Ammon's horn (tissue), 1 donor: ENCODE measurements at places on chromosomes 7 and 10.

DNA sequence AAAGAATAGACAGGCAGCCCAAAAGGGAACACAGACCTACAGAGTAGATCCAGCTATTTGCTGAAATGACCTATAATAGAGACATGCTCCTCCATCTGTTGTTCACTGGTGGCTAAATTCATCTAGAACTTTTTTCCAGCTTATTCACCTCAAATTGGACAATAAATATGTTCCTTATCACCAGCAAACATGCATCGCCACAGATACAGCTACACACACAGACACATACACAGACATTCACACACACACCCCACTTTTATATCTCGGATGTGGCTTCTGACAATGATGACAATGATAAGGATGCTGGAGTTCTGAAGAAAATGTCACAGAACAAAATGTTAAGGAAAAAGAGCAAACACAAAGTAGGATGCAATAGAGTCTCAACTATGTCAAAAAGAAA, 175.4 kb downstream of the LSM5 start:
- DNase-seq, result no peak

- DNase-seq, result no peak
Observed at GRCh38 chr7:132643302-132643701, 67.0 kb upstream of the PLXNA4 start.

- no peak for DNase-seq
Observed at GRCh38 chr10:10942441-10942840, 75.2 kb upstream of the CELF2 start.

DNA sequence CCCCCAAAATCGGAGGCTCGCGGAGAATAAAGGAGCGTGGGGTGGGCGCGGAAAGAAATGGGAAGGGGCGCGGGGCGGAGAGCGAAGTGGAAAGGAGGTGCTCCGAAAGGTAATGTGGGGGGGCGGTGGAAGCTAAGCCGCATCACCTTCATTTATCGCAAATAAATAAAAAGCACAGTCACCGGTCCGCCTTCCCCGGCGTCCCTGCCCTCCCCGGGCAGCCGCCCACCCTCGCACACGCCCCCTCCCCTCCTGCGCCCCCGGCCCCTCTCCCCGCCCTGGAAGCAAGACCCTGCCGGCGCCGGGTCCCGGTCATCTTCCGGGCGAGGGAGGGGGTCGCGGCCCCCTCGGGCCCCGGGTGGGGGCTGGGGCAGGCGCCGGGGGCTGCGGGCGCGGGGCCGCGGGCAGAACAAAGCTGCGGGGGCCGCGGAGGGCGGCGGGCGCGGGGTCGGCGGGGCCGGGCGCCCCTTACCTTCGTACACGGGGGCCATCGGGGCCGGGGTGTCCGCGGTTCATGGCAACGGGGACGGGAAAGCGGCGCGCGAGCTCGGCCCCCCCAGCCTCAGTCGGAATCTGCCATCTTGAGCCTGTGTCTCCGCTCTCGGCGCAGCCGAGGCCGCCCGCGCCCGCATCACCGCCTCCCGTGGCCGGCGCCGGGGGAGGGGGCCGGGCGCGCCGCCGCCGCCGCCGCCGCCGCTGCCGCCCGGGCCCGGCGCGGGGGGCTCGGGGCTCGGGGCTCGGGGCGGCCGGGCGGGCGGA, 486 bp downstream of the HIPK2 start:
- DNase-seq, result peak; percentile 44

GRCh38 chr7:94276795-94277194, 117.9 kb upstream of the COL1A2 start:
- peak; percentile 35 for DNase-seq

DNA sequence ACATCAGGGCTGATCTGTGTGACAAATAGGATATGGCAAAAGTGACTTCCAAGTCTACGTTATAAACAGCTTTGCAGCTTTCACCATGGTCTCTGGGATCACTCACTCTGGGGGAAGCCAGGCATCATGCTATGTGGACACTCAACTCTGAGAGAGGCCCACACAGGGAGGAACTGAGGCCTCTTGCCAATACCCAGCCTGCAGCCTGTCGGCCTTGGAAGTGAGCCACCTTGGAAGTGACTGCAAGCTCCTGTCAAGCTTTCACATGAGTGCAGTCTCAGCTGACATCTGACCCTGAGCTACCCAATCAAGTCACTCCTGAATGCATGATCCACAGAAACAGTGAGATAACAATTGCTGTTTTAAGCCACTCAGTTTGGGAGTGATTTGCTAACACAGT, 56.5 kb downstream of the MMRN2 start:
- peak; percentile 82 for DNase-seq

GRCh38 chr10:5373307-5373706, 8.5 kb downstream of the UCN3 start:
- DNase-seq, result no peak

DNA sequence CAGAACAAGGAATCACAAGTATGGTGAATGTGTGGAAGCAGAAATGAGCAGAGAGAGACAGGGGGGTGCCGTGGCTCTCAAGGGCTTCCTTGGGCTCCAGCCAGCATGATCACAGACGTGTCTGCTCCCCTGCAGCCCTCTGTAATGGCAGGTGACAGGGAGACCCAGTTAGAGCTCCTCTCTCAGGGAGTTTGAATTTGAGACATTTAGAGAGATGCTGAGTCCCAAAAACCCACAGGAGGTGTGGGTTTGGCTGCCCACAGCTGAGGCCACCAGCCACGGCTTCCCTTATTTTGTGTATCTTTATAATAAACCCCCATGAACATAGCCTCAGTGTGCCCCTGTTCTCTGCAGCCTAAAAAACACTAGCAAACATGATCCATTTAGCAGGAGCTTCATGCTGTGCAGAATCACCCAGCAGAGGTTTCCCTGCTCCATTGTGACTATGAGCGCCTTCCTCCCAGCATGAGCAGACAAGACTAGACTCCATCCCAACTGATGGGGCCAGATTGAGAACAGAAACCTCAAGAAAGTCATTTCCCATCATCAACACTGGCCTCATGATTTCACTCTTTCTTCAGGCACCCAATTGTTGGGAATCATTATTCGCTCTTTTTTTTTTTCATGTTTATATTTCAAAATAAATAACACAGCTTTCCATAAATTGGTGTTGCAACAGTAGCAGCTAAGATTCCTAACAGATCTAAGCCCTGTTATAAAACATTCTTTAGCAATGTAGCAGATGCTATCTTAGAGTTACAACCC, 13.4 kb downstream of the NOD1 start:
- peak; percentile 23 for DNase-seq

DNA sequence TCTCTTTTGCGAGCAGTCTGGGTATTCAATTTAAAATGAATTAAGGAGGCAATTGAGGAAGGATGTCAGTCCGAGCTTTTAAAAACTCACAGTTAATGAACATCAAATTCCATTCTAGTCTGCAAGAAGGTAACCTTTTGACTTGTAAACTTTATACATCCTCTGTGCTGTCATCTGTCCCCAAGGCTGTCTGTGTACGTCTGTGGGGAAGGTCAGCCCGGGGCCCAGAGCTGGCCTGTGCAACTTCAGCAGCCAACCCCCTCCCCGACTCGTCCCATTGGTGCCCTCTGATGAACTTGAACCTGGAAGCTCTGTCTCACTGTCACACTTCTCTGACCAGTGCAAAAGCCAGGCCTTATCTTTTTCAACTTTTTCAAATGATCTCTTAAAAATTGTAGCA, 80.3 kb downstream of the CCDC3 start:
- DNase-seq, result no peak

DNA sequence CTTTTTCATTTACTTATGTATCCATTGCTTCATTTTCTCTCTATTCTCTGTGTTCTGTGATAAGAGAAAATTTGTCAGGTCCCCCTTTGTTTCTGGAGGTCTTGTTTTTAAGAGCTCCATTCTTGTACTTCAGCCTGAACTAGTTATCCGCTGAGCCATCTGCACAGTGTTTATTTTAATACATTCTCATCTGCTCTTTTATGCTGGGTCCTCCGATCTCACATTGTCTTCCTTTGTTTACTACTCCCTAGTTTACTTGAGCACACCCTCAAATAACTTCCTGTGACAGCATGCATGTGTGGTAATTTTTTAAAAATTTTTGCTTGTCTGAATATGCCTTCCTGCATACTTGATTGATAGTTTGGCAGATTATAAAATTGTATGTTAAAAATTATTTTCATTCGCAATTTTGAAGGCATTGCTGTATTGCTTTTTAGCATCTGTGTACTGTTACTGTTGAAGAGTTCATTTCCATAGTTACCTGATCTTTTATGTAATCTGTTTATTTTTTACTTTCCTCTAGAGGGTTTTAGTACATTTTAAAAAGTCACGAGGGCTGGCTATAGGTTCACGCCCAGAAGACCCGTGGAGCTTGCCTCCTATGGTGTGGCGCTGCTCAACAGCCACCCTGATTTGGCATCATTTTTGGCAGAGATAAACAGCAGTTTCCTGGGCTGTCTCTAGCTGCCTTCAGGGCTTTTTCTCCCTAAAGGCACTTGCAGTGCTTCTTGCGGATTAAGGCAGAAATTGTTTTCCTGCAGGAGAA, 31.9 kb downstream of the RSBN1L start:
- DNase-seq, result peak; percentile 39

- no peak for DNase-seq
Observed at GRCh38 chr10:8102708-8103401, 48.4 kb downstream of the GATA3 start.

DNA sequence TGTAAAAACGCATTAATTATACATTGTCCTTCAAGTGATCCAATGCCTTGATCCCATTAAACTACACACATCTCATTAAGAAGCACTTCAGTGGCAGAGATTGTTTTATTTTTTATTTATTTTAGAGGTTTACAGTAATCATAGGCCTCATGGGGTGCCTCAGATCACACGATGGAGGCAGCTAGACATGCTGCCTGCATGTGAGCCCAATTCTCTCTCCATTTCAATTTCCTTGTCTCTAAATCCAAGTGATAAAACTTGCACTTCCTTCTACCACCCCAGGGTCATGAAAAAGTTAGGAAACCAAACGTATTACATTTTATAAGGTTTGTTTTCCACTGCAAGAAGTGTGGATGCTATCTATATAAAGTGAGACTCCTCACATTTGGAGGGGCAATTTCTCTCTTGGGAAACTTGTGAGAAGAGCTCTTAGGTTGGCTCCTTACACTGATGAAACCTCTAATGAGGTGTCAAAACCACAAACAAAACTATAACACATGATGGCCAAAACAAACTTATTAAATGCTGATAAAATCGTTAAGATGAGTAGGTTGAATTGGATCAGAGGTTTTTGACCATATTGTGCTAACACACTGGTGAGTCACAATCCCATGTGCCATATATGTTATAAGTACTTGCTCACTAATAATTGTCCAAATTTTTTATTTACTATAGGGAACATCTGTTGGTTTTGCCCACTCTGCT, 22.3 kb upstream of the XPNPEP1 start:
- DNase-seq, result no peak

DNA sequence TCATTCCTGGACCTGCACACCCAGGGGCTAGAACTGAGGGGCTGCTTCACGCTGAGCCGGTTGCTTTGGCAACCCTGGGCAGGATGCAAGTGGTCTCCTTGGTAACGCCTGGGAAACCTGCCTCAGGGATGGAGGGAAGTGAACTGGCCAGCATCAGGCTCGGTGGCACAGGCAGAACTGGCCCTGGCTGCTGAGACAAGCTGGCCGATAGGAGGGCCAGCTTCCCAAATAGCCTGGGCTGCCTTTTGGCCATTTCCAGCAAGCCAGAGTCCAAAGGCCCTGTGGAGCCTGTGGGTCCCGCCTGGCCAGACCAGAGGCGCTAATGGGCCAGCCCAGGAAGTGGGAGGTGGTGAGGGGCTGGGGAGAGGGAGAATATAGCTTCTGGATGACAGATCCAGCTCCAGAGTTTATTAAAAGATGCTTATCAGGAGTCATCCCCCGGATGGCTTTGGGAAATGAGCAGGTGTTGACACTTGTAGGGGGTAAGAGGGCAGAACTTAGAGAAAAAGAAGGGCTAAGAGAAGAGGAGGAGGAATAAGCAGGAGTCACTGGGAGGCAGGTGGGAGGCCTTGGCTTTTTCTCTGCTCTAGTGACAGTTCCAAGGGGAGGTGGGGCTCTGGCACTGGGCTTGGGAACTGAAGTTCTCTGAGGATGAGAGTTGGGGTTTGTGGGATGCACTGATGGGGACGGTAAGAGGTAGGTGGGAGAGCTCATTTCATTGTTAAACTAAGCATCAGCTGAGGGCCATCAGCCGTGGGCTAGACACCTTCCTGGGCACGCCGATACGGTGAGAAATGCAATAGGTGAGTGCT, 9.6 kb downstream of the NEURL1 start:
- peak; percentile 63 for DNase-seq

DNA sequence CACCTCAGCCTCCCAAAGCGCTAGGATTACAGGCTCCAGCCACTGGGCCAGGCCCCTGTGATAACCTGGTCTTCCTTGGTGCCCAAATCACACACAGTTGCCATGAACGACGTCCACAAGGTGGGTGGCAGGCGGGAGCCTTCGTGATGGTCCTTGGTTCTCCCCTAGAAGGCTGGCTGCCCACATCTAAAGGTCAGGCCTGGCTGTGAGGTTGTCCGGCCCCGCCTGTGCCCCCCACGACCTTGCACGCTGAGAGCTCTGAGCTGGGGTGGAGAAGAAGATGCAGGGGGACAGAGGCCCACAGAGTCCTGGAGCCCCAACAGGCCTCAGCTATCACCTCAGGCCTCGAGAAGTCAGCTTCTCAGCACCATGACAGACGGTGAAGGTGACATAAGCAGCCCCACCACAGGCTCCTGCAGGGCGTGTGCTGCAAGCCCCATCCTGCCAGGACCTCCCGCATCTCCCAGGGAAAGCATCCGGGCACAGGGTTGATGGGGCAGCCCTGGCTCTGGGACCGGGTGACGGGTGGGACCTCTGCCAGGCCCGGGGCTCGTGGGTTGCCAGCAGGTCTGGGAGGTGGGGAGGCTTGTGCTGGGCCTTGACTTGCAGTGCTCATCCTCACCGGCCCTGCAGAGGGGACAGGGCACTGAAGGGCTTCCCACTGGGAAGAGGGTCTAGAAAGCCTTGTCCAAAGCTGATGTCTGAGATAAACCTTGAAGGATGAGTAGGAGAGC, 217.4 kb downstream of the WDR37 start:
- no peak for DNase-seq

GRCh38 chr7:98283127-98283886, 1.8 kb downstream of the BRI3 start:
- DNase-seq, result peak; percentile 66

DNA sequence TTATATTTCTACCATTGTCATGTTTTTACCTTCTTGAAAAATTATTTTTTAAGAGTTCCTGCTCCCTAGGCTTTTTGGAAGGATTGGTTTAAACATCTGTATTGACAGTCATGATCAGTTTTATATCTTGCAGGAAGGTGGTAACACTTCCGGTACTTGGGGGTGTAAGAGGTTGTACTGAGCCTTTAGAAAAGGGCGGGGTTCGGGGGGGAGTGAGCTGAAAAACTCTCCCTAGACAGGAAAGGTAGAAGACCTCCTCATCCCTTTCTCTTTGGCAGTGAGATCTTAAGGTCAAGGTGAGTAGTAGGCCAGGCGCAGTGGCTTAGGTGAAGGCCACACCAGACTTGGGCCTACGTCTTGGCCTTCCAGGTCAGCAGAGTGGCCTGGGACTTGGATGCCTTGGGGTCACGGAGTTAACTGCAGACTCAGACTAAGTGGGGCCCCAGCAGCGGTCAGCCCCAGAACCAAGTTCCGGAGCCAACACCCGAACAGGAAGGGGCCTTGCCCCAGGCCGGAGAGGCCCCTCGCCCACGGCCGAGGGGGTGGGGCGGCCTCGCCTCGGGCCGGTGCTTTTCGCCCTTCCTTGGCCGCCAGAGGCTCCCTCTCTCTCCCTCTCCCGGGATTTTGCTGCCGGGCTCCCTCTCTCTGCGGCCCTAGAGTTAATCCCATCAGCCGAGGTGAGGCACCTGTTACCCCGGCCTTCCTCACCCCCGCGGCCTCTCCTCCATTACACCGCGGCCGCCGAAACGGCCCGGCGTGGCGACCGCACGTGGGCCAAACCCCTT, at the start of gene PPP1R9A:
Gene PPP1R9A, plus strand, starts transcription at position 569 of the 785 bp plus-strand sequence. CDS start 2,520 bp downstream, outside the sequence.
- peak; percentile 55 for DNase-seq

GRCh38 chr10:24915304-24915703, 37.1 kb downstream of the PRTFDC1 start:
- no peak for DNase-seq
